Breast epithelium (tissue), 4 donors: ENCODE measurements at places on chromosomes 7 and 10.

GRCh38 chr7:100406767-100407166 lies 21.7 kb downstream of the ZCWPW1 start:
- no peak for DNase-seq

GRCh38 chr10:114743521-114744231 lies 77.9 kb upstream of the FHIP2A start:
- DNase-seq = no peak

- no peak for DNase-seq
These were observed 130.3 kb downstream of the SRI start for GRCh38 chr7:88089561-88089960.

DNA sequence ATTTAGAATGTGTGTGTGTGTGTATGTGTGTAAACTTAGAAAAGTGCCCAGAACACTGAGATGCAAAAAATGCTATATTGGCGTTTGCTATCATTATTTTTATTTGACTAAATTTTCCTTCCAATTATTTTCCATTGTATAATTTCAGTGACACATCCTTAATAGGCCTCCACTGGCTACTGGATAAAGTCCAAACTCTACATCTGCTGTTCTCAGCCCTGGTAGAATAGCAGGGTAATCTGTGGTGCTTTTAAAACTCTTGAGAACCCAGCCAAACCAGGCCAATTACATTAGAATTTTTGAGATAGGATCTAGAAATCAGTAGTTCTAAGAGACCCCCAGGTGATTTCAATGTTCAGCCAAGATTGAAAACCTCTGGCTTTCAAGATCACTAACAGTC lies 66.4 kb downstream of the ZNF503 start:
- DNase-seq = no peak

- DNase-seq = no peak
These were observed 2.5 kb upstream of the KCNH2 start for GRCh38 chr7:150980663-150981062.
